ENCODE measurements at places on chromosomes 1 and 21.

DNA sequence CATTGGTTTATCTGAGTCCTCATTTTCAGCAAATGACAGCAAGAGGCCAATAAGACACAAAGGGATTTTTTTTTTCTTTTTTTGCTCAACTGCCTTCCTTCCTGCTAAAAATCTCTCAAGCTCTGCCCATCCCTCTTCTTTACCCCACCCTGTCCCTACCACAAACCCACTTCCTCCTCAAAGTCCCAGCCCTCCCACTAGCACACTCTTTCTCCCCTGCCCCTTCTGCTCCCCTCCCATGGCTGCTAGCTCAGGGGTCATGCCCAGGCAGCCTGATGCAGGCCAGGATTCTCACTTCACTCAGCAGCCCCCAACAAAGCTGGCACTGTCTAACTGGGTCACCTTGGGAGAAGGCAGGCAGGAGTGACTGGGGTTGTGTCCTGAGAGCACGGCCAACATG is 28.8 kb upstream of the PPP2R5A start:
- DNase-seq = no peak

DNA sequence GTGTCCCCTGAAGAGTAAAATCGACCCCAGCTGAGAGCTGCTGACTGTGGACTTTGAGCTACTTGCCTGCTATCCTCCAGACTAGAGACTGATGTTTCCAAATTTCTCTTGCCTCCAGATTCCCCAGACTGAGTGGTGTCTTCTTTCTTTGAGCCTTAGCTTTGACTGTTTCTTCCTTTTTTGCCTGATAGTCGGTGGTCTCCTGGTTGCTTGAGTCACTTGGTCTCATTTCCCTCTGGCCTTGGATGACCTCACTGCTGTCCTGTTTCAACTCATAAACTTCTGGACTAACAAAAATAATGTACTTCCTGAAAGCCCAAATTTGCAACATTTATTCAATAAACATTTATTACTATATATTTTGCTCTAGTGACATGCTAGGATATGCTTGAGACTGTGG is 52.9 kb upstream of the DIPK1A start:
- no peak for DNase-seq

GRCh38 chr1:101290922-101291561 is 54.2 kb downstream of the S1PR1 start:
- DNase-seq = no peak

GRCh38 chr1:7810395-7810794 is 26.3 kb downstream of the PER3 start:
- DNase-seq = no peak

DNA sequence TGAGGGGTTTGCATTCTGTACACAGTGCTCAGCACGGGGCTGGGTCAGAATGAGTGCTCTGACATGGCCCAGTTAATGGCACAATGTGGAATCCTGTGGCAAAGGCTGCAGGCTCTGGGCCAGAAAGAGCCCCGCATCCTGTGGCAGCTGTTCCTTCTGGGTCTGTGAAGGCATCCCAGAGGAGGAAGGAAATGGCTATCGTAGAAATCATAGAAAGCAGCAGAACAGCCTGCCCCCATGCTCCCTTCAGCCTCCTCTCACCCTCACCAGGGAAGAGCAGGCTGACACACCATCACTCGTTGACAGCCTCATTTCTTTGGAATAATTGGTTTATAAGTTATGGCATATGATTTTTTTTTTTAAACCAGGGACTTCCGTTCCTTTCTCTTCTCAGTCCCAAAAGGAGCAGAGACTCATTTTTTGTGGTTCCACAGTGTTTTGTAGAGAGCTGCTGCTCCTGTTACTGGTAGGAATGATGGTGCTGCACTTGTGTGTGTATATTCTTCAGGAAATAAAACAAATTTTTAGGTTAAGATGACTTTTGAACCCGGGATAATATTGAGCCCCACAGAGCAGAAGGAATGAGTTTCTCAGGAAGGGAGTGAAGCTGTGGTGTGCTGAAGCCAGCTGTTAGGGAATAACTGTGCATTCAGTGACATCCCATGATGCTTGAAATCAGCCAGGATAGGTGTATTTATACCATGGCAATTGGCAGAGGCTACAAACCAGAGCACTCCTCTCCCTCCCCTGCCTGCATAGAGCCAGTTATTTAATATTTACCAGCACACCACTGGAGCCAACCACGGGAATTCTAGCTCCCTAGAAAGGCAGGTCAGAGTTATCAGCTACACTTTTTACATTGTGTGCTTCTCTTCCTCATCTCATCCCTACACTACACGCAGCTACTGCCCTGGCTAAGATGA is 32.0 kb downstream of the PLXNA2 start:
- DNase-seq = no peak

- DNase-seq = no peak
These were observed at the start of gene MAP3K7CL for GRCh38 chr21:29130270-29130969. Gene MAP3K7CL, plus strand, starts transcription at chr21:29130644. Its CDS starts 2,701 bp downstream, at chr21:29133345.
